ENCODE measurements at places on chromosomes 13 and 19.

DNA sequence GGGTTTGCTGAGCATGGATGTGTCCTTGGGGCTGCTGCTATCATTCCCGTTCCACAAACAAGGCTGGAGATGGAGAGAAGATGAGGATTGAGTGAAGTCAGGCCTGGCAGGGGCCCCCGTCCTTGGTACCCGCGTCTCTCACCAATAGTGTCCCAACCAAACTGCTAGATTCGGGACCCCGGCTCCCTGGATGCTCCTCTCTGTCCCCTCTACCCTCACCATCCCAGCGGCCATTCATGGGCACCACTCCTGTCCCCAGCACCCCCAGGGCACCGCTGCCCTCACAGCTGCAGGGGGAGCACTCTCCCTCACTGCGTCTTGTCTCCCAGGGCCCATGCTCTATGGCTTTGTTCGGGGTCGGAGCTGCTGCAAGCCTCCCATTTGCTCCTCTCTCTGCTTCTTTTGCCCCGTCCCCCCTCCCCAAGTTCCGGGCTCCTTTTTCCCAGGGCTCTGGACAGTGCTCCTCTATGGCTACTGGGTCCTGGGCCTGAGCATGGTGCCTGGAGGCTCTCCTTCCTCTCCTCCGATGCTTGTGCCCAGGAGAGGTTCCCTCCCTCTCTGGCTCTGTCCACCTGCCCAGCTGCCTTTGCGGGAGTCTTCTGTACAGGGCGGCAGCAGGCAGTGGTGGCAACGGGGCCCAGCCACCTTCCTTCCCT is 219.5 kb downstream of the TEX29 start:
- no peak for DNase-seq

DNA sequence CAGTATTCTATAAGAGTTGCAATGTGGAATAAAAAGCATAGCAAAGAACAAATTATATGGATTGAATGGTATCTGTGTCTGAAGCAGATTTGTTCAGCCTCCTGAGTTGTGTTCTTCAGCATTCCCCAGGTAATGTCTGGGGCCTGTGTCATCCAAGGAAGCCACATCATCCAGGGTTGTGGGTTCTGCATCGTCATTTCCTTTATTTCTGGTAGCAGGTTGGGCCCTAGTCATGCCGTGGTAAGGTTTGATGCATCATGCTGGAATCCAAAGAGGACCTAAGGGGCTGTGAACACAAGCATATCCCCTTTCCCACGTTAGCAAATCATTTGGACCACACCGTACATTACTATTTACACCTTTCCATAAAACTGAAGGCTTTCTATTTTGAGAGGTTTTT is 131.0 kb upstream of the ZNF91 start:
- no peak for DNase-seq

- DNase-seq: peak; percentile 58
These were observed 23.5 kb downstream of the KCTD15 start for GRCh38 chr19:33819880-33820781.

GRCh38 chr19:24074720-24075454 is 12.1 kb upstream of the ZNF254 start:
- DNase-seq: no peak

GRCh38 chr13:76439546-76439945 is 446.7 kb downstream of the KCTD12 start:
- DNase-seq: no peak

DNA sequence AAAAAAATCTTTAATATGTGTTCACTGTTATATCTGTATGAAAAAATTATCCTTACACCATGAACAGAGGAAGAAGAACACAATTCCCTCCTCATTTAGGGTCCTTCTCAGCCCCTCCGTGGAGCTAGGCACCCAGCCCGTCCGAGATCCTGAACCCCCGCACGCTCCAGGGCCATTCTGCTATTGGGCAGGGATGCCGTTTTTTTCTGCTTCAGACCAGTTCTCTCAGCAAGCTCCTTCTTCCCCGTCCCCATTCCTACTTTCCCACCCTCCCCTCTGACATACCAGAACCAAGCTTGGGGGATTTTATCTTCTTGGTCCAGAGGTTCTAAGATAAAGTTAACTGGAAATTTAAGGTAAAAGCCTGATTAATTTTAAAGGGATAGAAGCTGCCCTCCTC is 36.2 kb downstream of the ATP12A start:
- no peak for DNase-seq

DNA sequence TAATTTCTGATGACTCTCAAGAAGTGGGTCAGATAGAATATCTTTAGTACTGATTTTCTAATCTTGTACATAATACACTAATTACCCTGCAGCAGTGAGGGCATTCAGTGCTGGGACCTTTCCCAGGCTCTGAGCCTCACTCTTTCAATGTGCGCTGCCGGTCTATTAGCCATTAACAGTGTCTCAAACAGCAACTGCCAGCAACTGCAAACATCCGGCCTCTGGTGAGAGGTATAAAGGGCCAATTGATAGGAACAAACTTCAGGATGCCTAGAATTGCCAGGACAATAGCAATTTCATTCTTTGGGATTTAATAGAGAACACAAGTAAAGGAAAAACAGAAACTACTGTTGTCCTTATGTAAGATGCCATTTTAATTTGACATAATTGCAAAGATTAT is 604.4 kb upstream of the SPRY2 start:
- DNase-seq: no peak

- no peak for DNase-seq
These were observed 45.8 kb downstream of the TGDS start for GRCh38 chr13:94550062-94550738.

DNA sequence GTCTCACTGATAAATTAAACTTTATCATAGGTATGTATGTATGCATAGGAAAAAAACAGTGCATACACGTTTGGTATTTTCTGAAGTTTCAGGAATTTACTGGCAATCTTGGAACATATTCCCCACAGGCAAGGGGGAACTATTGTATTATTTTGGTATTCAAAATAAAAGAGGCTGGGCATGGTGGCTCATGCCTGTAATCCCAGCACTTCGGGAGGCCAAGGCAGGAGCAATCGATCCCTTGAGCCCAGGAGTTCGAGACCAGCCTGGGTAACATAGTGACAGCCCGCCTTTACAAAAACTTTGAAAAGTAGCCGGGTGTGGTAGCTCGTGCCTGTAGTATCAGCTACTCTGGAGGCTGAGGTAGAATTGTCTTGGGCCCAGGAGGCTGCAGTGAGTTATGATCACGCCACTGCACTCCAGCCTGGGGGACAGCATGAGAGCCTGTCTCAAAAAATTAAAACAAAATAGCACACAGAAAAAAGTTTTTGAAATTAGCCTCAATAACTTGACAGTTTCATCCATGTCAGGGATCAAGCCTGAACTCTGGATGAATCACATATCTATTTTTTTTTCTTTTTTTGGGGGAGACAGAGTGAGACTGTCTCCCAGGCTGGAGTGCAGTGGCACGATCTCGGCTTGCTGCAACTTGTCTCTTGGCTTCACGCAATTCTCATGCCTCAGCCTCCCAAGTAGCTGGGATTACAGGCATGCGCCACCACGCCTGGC is 29.1 kb upstream of the HOMER3 start:
- DNase-seq: no peak

DNA sequence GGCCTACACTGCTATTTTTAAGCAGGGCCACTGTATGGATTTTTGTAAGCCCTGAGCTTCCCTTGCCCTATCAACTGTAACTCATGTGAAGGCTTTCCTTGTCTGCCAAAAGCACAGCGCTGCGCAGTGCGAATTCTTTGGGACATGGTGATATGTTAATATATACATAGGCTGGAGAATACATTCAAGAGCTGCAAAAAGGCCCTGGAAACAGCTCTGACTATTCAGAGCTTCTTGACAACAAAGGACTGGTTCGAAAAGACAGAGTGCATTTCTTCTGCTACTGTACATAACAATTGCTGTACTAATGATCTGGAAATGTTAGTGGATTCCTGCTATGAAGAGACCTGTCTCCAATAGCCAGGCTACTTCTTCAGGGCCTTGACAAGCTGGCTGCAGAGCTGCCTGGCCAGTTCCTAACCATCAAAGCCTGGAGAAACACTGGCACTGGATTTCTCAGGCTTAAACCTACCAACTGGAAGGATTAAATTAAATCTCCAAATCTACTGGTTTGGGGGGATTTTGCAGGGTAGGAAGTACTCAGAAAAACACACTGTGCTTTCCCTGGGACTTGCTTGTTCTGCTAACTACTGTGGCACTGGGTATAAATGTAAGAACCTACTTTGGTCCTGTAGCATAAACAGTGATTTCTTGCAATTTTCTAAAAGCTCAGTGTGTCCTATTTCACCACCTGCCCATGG is 246.9 kb downstream of the DNAJC15 start:
- DNase-seq: no peak

- no peak for DNase-seq
These were observed 17.8 kb downstream of the ACTL9 start for GRCh38 chr19:8680676-8681344.

GRCh38 chr19:32063601-32064000 is 281.8 kb upstream of the ZNF507 start:
- no peak for DNase-seq

DNA sequence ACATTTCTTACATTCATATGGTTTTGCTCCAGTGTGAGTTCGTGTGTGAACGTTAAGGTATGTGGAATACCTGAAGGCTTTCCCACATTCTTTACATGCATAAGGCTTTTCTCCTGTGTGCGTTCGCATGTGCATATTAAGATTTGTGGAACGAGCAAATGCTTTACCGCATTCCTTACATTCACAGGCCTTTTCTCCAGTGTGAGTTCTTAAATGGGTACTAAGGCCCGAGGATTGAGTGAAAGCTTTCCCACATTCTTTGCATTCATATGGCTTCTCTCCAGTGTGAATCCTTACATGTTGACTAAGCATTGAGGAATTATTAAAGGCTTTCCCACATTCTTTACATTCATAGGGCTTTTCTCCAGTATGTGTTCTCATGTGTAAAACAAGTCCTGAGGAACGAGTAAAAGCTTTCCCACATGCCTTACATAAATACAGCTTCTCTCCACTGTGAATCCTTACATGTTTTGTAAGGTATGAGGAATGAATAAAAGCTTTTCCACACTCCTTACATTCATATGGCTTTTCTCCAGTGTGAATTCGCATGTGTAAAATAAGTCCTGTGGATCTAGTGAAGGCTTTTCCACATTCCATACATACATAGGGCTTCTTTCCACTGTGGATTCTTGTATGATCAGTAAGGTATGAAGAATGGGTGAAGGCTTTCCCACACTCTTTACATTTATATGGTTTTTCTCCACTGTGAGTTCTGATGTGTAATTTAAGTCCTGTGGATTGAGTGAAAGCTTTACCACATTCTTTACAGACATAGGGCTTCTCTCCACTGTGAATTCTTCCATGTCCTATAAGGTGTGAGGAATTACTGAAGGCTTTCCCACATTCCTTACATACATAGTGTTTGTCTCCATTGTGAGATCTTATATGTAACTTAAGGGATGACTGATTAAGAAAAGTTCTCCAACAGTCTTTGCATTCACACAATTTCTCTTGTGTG is 10.7 kb downstream of the ZNF846 start:
- DNase-seq: no peak

DNA sequence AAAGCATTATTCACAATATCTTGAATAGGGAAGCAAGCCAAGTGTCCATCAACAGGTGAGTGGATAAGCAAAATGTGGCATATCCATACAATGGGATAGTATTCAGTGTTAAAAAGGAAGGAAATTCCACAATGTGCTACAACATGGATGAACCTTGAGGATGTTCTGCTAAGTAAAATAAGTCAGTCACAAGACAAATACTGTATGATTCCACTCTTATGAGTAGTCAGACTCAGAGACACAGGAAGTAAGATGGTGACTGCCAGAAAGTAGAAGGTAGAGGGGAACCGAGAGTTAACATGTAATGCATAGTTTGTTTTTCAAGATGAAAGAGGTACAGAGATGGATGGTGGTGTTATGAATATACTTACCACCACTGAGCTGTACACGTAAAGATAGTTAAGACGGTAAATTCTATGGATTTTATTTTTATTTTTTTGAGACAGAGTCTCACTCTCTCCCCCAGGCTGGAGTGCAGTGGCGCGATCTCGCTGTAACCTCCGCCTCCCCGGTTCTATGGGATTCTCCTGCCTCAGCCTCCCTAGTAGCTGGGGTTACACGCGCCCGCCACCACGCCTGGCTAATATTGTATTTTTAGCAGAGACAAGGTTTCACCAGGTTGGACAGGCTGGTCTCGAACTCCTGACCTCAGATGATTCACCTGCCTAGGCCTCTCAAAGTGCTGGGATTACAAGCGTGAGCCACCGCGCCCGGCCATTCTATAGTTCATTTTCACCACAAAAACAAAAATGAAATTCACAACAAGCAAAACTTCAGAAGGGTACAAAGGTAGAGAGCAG is 1.0 kb upstream of the CHAMP1 start:
- DNase-seq: peak; percentile 51

GRCh38 chr19:8488365-8488764 is 14.1 kb downstream of the PRAM1 start:
- no peak for DNase-seq

- DNase-seq: no peak
These were observed 30.7 kb upstream of the SERPINE3 start for GRCh38 chr13:51308781-51309180.

GRCh38 chr19:29810504-29810871 is 1.3 kb upstream of the CCNE1 start:
- DNase-seq: no peak

- DNase-seq: no peak
These were observed 747.4 kb downstream of the UQCRFS1 start for GRCh38 chr19:28465371-28466086.

DNA sequence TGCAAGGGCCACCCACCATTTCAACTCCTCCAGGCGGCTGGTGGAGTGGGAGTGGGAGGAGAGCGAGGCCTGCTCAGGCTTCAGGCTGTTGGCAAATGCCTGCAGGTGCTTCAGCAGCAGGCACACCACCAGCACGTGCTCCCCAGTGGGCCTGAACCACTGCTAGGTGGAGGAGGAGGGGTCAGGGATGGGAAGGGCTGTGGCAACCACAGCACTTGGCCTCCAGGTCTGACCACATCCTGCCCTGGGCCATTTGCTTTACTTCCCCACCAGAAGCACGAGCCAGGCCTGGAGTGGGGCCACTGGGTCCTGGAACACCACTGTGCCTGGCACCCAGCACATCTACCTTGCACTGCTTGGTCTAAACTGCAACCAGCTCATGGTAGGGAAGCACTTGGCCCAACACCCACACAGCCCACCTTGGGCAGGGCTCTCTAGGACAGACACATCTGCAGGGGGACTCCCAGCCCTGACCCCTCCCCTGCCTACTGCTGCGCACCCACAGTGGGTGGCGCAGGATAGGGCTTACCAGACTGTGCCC is 26.2 kb downstream of the TUBA3C start:
- DNase-seq: no peak

- DNase-seq: no peak
These were observed 306.9 kb downstream of the SLITRK6 start for GRCh38 chr13:85492283-85492682.

All from activated CD4-positive, CD25-positive, alpha-beta regulatory T cell treated with anti-CD3 and anti-CD28 coated beads, Interleukin-2, amount 50 U/mL, for 72 hours (primary cell).